RWPE2 (cell line): ENCODE measurements at places on chromosomes 5 and 9.

DNA sequence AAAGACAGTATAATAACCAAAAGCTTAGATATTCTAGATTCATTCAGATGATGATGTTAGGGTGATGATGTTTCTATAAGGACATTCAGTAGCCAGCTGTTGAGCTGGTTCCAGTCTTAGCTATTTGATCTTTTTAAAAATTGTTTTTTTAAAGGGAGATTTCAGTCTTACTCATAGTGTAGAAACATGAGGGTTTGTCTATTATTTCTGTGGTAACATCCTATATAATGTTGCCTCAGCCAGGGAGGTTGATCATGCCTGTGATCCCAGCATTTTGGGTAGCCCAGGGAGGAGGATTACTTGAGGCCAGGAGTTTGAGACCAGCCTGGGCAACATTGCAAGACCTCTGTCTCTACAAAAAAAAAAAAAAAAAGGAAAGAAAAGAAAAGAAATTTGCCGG, 167.8 kb downstream of the DOCK2 start:
- no peak for DNase-seq

DNA sequence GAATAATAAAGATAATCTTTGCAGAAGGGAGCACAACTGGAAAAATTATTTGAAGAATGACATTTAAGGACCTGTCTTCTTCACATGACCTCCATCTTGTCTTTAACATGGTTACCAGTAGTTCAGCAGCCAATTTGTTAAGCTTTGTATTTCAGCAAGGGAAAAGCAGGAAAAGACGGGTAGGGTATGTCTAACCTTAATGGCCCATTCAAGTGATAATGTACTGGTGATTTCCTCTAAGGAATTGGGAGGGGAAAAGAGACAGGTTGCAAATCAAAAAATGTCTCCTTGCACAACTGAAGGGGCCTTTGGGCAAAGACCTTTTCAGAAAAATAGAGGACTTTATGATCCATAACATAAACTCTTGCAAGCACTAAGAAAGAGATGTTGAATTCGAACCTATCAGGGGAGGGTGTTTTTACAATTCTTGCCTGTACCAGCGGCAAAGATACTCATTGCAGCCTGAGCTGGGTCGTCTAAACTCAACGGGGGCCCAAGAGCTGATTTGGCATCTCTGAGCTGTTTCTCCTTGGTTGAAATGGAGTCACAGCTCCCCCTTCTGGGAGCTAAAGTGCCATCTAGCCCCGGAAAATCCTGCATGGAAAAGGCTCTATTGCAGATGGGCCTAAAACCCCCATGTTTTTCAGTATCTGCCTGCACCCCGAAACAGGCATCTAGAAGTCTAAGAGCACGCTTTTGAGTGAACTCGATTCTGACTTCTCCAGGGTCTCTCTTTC, 3.8 kb downstream of the BRINP1 start:
- no peak for DNase-seq

DNA sequence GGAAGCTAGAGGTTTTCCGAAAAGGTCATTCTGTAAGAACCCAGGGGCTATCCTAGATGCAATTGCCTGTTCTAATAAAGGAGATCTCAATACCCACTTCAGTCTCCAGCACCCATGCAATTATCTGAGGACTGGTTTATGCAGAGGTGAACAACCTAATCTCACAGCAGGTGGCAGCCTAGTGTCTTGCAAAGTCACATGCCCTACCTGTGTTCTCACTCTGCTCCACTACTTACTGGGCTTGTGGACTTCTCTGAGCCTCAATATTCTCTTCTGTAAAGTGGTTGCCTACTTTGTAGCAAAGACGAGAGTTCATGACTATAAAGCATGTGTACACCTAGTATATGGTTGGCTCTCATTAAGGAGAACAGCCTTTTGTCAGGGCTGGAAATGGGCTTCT, 21.0 kb upstream of the ALDH1B1 start:
- peak; percentile 31 for DNase-seq

DNA sequence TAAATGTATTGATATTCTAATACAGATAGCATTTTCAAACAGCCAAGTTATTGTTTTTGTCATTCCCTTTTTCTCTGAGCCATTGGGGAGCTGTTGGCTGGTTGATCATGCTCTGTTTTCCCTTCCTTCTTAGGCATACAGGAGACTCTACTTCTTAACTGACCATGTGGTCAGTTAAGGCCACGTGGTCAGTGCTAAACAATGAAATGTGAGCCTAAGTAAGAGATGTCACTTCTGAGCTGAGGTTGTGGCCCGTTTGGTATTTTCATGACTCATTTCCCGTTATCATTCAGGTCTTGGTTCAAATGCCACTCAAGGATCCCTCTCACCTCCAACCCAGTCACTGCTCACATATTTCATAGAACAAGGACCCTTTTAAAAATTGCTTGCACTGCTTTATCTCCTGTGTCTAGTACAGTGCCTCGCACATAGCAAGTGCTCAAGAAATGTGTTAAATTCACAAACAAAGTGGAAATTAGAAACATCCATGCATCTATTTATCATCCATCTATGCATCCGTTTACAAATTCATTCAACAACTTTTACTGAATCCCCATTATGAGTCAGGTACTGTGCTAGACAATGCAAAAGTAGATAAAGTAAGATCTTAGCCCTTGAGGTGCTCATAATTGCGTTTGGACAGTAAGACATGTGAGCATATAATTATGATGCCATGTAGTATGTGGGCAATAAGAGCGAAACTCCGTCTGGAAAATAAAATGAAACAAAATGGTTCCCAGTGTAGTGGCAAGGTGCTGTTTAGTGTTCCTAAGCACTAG, 50.7 kb downstream of the ARRDC3 start:
- no peak for DNase-seq

- peak; percentile 47 for DNase-seq
Observed at GRCh38 chr9:134554373-134555093, 87.1 kb upstream of the COL5A1 start.

DNA sequence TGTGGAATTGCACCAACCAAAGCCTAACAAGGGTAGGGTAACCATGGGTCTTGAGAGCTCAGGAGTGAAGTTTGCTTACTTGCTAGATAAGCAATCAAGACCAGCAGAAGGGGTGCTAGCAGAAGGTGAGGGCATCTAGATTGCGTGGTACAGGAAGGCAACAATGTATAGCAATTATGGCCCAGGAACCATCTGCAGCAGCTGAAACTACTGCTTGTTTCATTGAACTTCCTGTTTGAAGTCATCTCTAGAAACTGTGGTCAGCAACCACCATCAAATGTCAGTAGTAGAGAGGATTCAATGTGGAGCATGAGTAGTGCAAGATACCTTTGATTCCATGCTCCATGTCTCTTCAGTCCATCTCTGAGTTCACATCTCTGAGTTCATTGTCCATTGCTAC, 462.1 kb upstream of the GRAMD2B start:
- DNase-seq: no peak

GRCh38 chr5:97764700-97765099, 581.7 kb upstream of the RIOK2 start:
- DNase-seq: peak; percentile 70

GRCh38 chr5:168288349-168289245, 2.8 kb upstream of the WWC1 start:
- DNase-seq: peak; percentile 90

GRCh38 chr5:74143151-74143550, 497.4 kb downstream of the ENC1 start:
- DNase-seq: no peak

DNA sequence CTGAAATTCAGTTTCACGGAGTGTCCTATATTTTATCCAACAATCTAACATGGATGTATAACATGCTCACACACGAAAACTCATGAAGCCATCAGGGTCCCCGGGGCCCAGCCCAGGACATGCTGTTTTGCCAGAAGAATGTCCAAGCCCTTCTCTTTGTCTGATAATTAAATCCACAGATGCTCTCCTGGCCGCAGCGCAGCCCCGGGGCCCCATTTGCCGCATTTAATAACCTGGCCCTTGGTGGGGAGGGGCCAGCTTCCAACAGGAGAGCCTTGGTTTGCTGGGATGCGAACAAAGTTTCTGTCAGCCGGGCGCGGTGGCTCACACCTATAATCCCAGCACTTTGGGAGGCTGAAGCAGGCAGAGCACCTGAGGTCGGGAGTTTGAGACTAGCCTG, 30.0 kb downstream of the PLPP7 start:
- DNase-seq: no peak

GRCh38 chr9:101269591-101270283, 115.1 kb downstream of the BAAT start:
- DNase-seq: no peak

- DNase-seq: no peak
Observed at GRCh38 chr5:121264605-121265004, 587.1 kb upstream of the FTMT start.

DNA sequence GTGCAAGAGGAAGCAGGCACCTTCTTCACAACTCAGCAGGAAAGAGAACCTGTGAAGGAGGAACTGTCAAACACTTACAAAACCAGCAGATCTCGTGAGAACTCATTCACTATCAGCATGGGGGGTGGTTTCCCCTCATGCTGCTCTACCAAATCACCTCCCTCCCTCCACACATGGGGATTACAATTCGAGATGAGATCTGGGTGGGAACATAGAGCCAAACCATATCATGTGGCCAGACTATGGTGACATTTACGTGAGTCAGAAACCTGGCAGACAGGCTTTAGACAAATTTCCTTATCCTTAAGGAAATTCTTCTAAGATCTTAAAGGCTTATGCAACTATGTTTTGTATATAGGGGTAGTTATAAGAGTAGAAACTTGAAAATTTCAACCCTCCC, 8.7 kb upstream of the AOPEP start:
- no peak for DNase-seq

- DNase-seq: no peak
Observed at GRCh38 chr9:108640230-108640629, 215.6 kb downstream of the ACTL7B start.

GRCh38 chr9:123421186-123421585, 65.2 kb downstream of the CRB2 start:
- no peak for DNase-seq

DNA sequence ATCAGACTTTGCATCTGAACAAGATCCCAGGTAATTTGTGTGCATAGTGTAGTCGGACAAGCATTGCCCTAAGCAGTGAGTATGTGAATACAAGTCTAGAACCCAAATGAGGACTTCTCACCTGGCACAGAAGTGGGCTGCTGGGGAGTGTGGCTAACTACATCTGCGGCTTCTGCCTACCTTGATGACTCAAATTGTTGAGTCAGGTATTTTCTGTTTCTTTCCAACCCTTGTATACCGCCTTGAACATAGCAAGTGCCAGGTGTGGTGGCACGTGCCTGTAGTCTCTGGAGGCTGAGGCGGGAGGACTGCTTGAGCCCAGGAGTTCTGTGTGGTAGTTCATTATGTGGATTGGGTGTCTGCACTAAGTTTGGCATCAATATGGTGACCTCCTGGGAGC, 7.9 kb upstream of the JADE2 start:
- DNase-seq: no peak

DNA sequence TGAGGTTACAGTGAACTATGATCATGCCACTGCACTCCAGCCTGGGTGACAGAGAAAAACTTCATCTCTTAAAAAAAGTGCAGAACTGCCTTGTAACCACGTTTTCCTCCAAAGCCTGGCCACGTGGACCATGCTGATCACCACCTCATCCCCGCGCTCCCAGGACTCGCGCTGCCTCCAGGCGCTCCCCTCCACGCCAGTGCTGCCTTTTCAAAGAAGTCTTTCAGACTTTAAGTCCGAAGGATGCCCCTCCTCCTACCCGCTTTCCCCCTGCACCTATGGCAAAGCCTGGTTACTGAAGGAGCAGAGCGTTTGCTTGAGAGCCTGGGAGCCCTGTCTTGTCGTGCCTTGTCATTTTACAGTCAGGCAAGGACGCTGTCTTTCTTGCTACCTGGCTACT, 43.8 kb downstream of the HABP4 start:
- DNase-seq: no peak

- no peak for DNase-seq
Observed at GRCh38 chr9:89080193-89080592, 88.9 kb downstream of the S1PR3 start.

DNA sequence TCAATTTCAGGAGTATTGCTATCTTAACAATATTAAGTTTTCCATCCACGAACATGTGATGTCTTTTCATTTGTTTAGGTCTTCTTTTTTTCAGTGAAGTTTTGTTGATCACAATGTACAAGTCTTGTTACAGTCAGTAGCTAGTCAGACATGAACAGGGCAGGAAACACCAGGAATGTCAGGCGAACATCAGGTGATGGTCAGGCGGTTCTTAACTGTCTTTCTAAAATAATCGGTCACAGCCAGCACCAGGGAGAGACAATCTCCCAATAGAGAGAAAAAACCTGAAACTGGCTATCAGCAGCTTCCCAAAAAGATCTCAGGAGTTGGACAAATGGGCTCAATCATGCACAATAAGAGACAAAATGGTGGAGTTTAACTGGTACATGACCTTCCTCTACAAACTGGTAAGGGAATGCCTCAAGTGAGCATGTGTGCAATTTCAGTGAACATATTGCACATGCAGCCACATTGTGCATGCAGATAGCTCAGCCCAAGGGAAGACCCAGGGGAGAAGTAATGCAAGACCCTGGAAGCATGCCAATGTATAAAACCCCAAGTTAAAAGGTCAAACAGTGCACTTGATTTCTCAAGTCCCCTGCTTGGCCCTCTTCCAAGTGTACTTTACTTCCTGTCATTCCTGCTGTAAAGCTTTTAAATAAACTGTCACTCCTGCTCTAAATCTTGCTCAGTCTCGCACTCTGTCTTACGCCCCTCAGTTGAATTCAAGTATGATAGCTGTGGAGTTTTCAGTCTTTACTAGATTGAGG, 176.1 kb upstream of the RASEF start:
- DNase-seq: no peak

GRCh38 chr5:110973510-110973909, 98.0 kb upstream of the TSLP start:
- no peak for DNase-seq

DNA sequence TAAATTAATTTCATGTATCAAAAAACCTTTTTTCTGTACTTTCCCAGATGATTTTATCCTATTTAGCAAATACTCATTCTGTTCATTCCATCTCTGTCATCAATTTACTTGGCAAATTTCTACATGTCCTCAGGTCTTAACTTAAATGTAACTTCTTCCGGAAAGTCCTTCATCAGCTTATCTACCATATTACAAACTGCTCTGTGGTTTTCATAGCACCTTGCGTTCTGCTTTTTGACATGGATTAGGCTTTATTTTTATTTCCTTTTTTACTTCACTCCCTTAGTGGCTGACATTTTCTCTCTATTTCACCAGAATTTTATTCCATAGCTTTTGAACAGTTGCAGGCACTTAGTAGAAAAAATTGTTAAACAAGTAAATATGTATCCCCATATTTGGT, 1040.8 kb downstream of the TAF11L14 start:
- no peak for DNase-seq

GRCh38 chr5:151205411-151205810, 18.5 kb downstream of the CCDC69 start:
- DNase-seq: peak; percentile 44
